ENCODE measurements at places on chromosomes 6 and 20.

- no peak for DNase-seq
Observed at GRCh38 chr6:125927761-125928160, 28.8 kb upstream of the HINT3 start.

DNA sequence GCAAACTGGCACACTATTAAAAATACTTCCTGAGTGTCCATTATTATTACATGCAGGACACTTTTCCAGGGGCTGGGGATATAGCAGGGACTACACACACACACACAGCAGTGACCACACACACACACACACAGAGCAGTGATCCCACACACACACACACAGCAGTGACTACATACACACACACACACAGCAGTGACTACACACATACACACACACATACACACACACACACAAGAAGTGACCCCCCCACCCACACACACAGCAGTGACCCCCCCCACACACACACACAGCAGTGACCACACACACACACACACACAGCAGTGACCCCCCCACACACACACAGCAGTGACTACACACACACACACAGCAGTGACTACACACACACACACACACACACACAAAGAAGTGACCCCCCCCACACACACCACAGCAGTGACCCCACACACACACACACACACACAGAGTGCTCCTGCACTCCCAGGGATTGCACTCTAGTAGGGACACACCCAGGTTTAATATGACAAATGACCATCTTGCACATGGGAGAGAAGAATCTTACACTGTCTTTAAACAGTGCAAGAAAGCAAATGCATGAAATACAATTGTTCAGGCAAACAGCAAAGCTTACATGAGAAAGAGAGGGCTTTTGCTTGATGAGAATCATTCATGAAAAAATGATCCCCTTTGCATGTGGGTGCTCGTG, 115.5 kb downstream of the IRF4 start:
- no peak for DNase-seq

DNA sequence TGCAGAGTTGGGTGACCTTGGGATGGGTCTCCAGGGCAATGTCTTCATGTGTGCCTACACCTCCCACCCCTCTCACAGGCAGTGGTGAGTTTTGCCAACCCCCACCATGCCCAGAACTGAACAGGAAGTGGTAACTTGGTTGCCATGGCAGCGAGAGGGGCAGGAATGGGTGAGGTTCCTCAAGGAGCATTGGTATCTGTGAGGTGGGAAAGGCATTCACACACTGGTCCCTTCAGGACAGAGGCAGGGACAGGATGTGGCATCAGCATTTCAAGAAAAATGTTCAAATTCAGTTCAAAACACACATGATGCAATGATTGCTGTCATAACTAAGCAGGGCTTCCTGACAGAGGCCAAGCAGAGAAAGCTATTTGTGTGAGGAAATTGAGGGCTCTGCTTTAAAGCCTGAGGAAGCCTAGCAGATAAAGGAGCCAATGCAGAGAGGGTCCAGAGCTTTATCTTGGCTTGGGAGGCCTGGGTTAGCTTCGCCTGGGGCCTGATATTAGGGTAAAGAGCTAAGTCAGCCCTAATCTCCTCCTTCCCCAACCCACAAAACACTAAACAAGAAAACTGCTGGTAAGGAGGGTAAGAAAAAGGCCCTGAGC, 551 bp downstream of the TREML2 start:
- DNase-seq, result no peak

- DNase-seq, result no peak
Observed at GRCh38 chr20:15818651-15819071, 754.6 kb downstream of the KIF16B start.

DNA sequence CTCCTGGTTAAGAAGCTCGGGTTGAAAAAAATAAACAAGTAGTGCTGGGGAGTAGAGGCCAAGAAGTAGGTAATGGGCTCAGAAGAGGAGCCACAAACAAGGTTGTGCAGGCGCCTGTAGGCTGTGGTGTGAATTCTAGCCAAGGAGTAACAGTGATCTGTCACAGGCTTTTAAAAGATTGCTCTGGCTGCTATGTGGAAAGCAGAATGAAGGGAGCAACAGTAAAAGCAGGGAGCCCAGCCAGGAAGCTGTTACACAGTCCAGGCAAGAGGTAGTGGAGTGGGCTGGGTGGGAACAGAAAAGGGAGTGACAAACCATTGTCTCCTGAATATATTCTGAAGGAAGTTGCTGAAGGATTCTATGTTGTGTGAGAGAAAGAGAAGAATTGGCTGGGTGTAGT, 2.0 kb downstream of the HFE start:
- no peak for DNase-seq

- no peak for DNase-seq
Observed at GRCh38 chr6:119395192-119395591, 45.6 kb upstream of the MAN1A1 start.

DNA sequence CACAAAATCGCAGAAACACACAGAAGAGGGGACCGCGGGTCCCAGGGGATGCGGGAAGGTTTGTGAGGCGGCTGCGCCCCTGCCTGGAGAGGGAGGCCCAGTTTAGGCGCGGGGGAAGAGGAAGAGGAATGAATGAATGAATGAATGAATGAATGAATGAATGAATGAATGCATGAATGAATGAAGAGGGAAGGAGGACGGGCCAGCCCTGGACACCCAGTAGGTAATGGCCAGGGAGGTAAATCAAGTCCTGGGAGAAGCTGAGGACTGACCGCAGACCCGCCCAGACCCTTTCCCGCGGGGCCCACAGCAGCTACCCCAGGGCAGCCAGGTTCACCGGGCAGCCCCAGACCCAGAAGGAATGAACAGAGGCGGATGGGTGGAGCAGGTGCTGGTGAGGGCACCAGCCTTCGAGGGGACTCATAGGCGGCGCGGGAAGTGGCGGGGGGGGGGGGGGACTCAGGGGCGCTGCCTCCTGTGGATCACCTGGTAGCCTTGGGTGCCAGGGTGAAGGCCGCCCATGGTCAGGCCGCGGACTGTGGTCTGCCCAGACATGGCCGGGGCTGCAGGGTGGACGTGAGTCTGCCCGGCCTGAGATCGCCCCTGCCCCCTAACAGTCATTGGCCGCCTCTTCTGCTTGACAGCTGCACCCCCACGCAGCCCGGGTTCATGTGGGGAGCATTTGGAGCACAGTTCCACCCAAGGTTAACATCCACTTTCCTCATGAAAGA, 192.0 kb upstream of the PDE10A start:
- DNase-seq, result no peak

- no peak for DNase-seq
Observed at GRCh38 chr20:58235010-58235409, 6.6 kb upstream of the ANKRD60 start.

DNA sequence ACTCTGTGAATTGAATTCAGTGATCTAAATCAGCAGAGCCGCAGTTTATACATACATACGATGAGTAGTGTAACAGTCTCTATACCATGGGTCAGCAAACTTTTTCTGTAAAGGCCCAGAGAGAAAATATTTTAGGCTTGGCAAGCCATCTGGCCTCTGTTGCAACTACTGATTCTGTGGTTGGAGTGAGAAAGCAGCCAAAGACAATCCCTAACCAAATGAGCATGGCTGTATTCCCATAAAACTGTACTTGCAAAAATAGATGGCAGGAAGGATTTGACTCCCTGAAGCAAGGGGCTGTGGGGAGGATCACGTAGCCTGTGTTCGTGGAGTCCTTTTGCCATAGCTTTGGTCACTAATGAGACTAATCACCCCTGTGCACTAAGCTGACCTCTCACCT, 17.9 kb upstream of the MOCS1 start:
- no peak for DNase-seq

- DNase-seq, result no peak
Observed at GRCh38 chr6:70184723-70185122, 118.2 kb downstream of the COL9A1 start.

DNA sequence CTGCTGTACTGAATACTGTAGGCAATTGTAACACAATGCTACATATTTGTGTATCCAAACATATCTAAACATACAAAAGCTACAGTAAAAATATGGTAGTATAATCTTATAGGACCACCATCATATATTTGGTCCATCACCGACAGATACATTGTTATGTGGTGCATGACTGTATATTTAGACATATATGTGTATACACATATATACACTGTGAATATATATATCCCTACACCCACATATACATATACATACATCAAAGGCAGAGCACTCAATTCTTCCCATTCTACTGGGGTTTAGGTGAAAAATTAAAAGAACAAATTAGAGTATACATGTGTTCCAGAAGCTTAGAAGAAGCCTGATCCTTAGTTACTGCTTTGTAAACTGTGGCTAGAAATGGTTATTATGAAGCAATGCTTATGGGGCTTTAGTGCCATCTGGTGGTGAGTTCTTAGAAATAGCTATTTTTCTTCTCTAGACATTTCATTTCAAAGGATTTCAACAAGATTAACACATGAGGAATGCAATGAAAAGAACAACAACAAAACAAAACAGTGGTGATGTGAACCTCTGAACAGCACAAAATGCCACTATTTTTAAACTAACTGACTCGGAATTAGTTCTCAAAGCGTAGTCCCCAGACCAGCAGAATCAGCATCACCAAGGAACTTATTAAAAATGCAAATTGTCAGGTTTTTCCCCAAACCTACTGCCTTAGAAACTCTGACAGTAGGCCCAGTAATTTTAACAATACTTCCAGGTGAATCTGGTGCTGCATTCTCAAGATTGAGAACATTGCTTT, 38.0 kb downstream of the PKHD1 start:
- DNase-seq, result peak; percentile 44

DNA sequence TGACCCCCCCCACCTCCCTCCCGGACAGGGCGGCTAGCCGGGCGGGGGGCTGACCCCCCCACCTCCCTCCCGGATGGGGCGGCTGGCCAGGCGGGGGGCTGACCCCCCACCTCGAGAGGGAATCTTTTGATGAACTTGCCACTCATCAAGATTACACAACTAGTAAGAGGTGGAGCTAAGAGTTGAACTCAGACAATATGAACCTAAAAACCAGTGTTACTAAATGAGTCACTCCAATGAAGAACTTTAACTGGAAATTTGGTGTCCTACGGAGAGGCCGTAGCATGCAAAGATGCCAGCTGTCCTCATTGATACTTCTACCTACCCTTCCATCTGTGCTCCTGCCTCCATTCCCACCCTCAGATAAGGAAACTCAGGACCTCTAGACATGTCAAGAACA, 42.8 kb downstream of the PFDN4 start:
- no peak for DNase-seq

DNA sequence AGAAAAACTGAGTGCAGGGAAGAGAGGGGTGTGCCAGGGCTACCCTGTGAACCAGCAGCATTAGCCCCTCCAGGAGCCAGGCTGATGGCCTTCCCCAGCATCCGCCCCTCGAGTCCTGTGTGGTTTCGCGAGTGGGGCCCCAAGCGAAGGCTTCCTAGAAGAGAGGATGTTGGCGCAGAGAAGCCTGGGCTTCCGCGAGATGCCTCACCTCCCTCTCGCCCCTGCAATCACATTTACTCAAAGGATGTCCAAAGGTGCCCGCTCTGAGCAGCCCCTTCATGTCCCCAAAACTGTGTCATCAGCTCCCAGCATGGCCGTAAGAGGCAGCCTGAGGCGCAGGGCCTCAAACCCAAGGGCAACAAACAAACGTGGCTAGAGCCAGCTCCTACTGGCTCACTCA, 111.7 kb downstream of the PREX1 start:
- DNase-seq, result no peak

GRCh38 chr6:167165858-167166471, 8.2 kb upstream of the GPR31 start:
- no peak for DNase-seq

GRCh38 chr20:56406910-56407309, 5.2 kb upstream of the CASS4 start:
- no peak for DNase-seq

DNA sequence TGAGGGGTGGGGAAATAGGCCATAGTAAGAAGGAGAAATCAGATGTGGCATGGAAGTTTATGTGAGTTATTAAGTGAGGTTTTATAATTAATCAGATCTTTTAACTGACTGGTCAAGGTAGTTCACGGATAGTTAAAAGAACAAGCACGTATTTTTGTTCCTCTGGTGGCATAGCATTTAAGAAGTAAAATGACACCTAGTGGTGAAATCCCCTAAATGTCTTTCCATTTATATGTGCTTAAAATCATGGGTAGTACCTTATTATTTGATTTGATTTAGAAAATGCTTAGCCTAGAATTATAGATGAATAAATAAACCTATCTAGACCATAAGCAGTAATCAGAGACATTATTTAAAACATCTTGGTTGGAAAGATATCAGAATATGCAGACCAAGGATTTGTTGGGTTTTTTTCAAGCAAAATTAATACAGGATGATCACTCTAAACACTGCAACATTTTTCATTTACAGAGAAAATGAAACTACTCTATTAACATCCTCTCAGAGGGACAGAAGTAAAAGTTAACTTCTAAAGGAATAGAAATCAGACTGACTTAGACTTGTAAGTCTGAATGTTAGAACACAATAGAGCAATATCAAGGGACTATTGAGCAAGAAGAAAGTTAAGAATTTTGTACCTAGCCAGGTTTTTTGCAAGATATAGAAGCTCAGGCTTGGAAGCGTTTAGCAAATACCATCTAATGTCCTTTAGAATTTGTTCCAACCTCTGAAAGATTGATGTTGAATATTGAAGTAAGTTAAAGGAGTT, 81.1 kb downstream of the STXBP5 start:
- DNase-seq, result peak; percentile 77

DNA sequence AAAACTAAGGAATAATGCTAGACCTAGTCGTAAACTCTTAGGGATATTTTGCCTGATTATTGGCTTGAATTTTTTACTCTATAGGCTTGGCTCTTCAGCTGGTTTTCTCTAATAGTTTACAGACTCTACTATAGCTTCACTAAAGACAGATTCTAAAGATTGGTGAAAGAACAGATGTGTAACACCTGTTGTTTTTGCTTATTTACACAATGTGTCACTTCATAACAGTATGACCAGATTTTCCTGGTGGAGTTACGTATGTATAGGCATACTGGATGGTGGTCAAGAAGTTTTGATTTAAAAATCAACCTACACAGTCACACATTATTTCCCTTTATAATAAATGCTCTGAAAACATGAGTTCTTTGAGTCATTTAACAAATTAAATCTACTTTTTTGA, 4.8 kb downstream of the COL19A1 start:
- DNase-seq, result no peak

GRCh38 chr6:46862381-46862780, 59.4 kb downstream of the ADGRF5 start:
- no peak for DNase-seq

GRCh38 chr20:34575271-34575670, 16.8 kb downstream of the MAP1LC3A start:
- DNase-seq, result no peak

DNA sequence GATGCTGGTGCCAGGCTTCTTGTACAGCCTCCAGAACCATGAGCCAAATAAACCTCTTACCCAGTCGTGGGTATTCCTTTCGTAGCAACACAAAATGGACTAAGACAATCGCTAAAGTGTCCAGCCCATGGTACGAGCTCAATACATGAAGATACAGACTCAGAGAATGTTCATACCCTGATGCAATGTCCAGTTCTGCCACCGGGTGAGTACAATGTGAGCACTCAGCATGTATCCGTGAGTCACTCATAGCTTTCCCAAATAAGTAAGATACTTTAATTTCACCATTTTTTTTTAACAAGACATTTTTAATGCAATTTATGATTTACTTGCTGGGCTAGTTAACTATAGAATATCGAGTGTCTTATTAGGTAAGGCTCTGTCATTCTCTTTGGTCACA, 26.7 kb upstream of the PDE10A start:
- DNase-seq, result no peak

- no peak for DNase-seq
Observed at GRCh38 chr20:46709459-46710152, at the start of gene SLC2A10. Gene SLC2A10 (plus strand): TSS chr20:46709649. CDS start chr20:46709737, 88 bp downstream.

GRCh38 chr6:36845233-36845632, 6.0 kb upstream of the CPNE5 start:
- DNase-seq, result no peak

- no peak for DNase-seq
Observed at GRCh38 chr20:47857569-47858464, 72.5 kb upstream of the SULF2 start.

- DNase-seq, result no peak
Observed at GRCh38 chr6:43488667-43489276, 11.4 kb downstream of the TJAP1 start.

All from G401 (cell line).